Left hindlimb (tissue), 1 donor: ENCODE measurements at places on chromosomes 13 and 19.
A peak's percentile ranks its signal among the peaks of the same experiment; 100 is the strongest.

GRCh38 chr13:99331881-99332293 lies 24.7 kb upstream of the GPR183 start:
- DNase-seq = no peak

DNA sequence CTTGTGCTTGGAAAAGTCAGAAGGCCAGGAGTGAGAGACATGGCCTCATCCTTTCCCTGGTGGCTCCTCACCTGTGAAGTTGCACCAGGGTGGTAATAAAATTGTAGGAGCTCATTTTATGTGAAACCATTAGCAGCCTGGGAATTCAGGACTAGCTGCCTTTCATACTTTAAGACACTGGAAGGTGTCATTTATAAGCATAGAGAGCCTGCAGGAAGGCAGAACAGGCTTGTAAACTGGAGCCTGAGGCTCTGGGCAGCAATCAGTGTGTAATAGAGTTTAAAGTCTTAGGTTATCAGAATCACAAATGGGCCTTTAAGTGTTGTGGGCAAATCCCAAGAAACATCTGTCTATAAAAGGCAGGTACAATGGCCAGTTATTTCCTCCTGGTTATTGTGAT lies 127.2 kb downstream of the TM9SF2 start:
- DNase-seq = no peak

- DNase-seq = no peak
Observed at GRCh38 chr13:84263354-84264069, 381.2 kb upstream of the SLITRK1 start.

GRCh38 chr19:55594996-55595545 lies 4.2 kb downstream of the FIZ1 start:
- DNase-seq = no peak

DNA sequence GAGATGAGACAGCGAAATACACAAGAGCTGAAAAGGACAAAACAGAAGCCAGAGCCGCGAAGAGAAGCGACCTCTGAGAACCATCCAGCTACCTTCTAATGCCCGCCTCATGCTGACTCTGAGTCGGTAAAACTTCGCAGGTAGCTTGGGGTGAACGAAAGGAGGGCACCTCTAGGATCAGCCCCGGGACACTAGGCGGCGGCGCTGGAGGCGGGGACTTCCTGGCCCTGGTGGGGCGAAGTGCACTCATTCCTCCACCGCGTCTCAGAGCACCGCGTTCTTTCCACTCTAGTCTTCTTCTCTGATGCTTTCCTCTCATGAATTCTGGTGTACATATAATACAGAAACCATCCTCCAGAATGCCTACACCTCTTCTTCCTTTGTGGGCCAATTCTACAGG lies 50.1 kb downstream of the KL start:
- no peak for DNase-seq

GRCh38 chr19:11971041-11971440 lies 6.2 kb downstream of the ZNF763 start:
- no peak for DNase-seq

GRCh38 chr13:34620074-34620850 lies 321.8 kb upstream of the NBEA start:
- DNase-seq = no peak

DNA sequence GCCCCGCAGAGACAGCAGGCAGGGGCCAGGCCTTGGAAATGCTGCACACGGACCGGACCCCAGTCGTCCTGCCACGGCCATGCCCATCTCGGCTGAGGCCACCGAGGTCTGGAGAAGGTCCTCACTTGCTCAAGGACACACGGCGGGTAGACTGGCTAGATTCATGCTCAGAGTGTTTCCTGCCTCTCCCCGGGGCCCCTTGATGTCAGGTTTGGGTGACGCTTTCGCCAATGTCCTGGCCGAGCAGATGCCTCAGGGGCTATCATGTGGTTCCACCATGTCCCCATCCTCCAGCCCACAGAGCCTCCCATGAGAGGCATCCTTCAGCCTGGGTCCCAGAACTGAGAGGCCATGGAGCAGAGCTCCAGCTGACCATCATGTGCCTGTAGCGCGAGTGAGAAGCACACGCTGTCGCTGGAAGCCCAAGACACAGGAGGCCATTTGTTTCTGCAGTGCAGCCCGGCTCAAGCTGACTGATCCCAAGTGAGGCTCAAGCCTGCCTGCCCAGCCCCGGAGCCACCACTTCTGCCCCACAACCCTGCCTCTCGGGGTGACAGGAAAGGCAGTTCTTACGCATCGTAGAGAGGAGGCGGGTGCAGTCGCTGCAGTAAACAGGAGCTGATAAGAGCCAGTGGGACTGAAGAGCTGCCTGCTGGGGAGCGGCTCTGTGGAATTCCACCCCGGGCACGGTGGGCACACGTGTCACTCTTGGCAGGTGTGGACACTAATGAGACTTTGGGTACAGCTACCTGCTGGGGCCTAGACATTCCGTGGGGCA lies 53.9 kb upstream of the GAS6 start:
- peak; percentile 18 for DNase-seq

- DNase-seq = no peak
Observed at GRCh38 chr13:67100730-67101129, 129.4 kb downstream of the PCDH9 start.

- DNase-seq = peak; percentile 66
Observed at GRCh38 chr19:46466536-46467196, 4.7 kb downstream of the PNMA8A start.

DNA sequence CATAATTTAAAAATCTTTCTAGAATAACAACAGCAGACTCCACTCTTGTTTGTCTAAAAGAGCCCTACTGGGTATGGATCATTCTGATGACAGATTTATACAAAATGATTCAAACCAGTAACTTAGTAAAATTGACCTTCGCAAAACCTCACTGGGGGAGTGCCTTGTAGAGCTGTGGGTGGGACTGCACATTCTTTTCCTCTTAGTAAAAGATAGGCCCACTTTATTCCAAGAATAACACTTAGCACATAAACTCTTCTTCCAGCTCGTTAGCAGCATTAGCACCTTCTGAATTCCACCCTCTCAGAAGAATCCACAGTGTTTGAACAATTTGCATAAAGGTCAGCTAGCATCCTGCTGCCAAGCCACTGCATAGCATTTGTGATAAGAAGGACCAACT lies 106.8 kb downstream of the STOML3 start:
- DNase-seq = no peak

DNA sequence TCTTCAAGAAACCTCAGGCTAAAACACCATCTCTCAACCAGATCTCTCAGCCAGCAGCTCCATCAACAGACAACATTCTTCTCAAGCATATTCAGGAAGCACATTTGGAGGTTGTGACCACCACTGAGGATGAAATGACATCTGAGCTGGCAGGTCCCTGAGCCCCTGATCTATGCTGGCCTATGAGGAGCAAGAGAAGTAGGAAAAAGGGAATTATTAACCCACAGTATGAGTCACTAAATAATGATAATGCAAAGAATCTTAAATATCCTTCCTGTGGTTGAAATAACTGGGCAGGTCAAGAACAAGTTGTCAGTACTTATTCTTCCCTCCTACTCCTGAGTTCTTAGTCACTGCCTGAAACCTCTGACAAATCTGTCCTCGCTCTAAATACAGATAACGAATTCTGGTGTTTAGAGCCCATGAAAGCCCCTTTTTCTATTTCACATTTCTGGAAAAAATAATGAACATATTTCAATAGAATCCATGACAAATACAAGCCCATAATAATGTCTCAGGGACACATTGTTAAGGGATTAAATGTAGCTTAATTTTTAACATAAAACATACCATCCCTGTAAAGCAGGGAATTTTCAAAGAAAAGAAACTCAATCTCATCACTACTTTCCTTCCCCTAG lies 225.8 kb upstream of the IRS2 start:
- no peak for DNase-seq

GRCh38 chr13:30034458-30034795 lies 184.0 kb upstream of the UBL3 start:
- DNase-seq = no peak

DNA sequence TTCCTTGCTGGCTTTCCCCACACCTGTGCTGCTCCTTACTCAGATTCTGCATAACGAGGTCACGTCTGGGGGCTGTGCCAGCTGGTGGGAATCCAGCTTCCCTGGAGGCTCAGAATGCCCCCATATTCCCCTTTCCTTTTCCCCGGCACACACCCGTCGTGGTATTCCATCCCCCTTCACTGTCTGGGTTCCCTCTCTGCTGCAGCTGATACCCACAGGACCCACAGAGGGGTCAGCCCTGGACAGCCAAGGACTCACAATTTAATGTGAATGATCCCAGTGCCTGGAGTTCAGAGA lies 4.2 kb upstream of the MYH14 start:
- no peak for DNase-seq

DNA sequence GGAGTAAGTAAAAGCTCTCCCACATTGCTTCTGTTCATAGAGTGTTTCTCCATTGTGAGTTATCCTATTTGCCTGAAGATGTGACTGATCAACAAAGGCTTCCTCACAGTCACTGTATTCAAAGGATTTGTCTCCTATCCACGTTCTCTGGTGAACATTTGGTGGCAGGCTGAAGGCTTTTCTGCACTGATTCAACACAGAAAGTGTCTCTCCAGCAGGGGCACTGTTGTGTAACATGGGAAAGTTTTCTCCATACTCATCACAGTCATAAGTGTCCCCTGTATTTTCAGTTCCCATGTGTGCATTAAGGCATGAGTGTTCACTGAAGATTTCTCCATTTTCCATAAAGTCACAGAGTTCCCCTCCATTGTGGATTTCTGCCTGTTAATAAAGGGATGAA lies 17.6 kb downstream of the ZNF121 start:
- no peak for DNase-seq

DNA sequence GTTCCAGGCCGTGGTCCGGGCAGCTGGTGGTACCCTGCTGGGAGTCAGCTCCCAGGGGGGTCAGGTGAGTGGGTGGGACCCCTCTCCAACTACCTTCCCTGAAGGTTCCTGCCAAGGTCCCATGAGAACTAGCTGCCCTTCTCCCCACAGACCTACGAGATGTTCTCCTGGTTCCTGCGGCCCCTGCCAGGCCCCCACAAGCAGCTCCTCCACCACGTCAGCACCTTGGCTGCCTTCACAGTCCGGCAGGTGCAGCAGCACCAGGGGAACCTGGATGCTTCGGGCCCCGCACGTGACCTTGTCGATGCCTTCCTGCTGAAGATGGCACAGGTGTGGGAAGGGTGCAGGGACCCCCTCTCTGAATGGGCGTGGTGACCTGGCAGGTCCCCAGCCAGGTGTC lies 5.5 kb downstream of the CYP2S1 start:
- DNase-seq = no peak

DNA sequence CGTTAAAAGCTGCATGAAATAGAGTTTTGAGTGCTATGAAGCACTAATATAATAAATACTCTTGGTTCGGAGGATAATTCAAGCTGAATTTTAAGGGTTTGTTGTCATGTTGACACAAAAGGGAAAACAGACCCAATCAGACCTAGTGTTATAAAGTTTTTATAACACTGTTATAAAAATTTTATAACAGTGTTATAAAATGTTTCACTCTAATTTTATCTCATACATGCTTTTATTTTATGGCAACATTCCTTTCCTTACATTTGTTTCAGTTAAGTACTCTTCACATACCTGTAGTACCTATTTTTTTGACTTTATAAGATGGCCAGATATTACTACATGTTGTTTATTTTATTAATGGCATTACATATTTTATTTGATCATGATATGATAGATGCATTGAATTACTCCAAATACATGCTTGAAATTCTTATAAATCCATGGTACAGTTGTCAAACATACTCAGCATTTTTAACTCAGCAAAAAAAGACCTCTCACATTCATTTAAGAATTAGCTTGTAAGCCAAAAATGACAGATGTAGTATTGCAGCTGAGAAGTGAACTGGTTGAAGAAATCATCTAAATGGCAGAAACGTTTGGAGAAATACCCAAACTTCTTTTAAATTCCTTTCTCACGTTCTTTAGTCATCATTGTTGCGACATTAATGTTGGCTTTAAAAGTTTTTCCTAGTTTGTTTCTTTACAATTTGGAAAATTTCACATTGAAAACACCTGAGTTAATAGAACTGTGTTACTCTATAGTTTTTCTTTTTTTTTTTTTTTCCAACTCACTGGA lies 104.5 kb downstream of the PIBF1 start:
- DNase-seq = no peak

DNA sequence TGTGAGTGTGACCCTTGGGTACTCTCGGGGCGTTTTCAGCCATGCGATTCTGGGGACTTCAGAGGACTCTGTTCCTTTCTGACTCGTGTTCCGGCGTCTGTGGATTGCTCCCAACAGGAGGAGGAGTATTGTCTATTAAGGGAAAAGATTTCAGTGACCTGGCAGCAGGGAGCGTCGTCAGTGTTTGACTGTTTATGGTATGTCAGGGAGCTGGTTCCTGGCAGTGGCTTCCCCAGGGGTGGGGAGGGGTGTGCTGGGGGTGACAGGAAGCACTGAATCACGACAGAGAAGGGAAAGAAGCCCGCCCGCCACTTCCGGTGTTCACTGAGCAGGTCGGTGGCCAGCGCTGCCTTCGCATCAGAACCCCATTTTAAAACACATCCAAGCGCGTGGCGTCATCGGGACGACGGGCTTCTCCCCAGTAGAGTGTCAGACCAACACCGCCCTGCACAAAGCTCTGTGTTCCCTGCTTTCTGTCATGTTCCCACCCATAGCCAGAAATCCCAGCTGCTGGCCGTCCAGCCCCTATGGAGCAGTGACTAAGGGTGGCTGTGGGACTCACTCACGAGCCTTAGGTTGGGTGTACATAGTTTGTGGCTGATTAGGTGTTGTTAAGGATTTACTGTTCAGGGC lies 33.8 kb downstream of the COL4A2 start:
- DNase-seq = peak; percentile 78

GRCh38 chr13:41900918-41901317 lies 60.0 kb downstream of the VWA8 start:
- DNase-seq = no peak

GRCh38 chr13:48448959-48449614 lies 36.2 kb upstream of the LPAR6 start:
- DNase-seq = no peak

GRCh38 chr13:28128926-28129325 lies 9.4 kb upstream of the PAN3 start:
- no peak for DNase-seq

- DNase-seq = no peak
Observed at GRCh38 chr19:22603518-22604440, 30.3 kb upstream of the ZNF492 start.
